ENCODE measurements at places on chromosomes 16 and 17. TPM values are rescaled to one million over a fixed set of nuclear protein-coding genes. Genes with fewer than 3 reads are reported as not detected.

GRCh38 chr16:20072146-20072873 lies 1.4 kb downstream of the GPR139 start:
- no peak for DNase-seq

DNA sequence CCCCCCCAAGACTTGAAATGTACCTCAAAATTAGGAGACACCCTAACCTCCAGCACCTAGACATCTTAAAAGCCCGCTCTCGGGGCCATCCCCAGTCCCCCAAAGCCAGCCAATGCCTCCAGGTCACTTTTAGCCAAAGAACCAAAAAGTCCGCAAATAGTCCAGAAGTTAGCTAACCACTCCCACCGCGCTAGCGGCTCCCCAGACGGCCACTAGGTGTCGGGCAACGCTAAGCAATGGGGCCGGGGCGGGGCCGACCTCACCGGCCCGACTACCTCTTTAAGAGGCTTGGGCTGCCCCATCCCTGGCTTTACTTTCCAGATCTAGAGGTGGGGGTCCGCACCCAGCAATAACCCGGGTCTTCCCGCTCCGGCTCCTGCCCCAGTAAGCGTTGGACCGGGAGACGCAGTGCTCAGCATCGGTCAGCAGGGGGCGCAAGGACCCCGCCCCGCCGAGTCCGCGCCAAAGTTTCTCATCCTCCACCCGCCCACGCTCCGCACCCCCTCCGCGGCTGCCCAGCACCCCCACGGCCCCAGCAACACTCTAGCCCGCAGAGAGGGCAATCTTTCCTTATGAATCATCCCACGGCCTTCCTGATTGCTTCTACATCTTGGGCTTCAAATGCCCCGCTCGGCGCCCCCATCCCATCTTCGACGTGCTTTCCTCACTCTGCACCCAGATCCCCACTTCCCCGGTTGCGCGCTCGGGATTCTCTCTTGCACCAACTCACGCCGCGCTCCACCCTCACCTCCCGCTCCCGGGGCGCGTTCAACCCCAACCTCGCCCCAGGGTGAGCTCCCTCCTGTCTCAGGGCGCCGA lies 765 bp downstream of the COL1A1 start:
- peak; percentile 88 for DNase-seq

DNA sequence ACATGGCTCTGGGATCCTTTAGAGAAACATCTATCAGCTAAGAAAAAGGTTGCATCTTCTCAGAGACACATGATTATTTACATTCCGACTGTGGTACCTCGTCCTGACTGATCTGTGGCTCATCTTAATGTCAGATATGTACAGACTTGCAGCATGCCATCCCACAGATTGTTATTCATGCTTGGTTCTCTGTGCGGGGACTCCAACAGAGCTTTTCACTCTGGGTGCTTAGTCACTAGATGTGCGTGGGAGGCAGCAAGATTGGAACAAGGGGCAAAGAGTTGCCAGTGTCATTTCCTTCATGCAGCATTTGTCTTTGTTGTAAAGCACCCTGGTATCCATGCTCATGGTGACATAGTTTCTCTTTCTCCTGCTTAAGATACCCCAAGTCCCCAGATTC lies 179.1 kb upstream of the CACNG5 start:
- DNase-seq = peak; percentile 53

DNA sequence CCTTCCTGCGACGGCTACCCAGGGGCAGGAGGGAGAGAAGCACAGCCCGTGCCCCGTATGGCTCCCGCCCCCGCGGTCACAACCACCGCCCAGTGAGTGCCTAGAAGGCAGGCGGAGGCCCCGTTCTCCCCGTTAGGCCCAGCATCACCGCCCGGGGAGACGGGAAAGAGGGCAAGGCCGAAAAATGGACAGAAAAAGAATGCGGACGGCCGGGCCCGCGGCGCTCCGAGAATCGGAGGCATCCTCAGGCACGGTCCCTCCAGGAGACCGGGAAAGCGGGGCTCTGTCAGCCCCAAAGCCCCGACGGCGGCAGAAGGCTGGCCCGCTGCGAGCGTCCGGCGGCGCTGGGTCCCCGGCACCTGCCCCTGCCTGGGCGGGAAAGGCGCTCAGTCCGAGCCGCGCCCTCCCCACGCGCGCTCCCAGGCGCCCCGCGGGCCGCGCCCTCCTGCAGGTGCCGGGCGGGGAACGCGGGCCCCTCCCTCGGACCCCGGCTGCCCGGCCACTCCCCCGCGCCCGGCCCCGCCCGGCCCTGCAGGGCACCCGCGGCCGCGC lies 407 bp downstream of the MCRIP1 start:
- DNase-seq = peak; percentile 10

The SLC16A5 gene
- total RNA-seq = 21.3 TPM

- no peak for DNase-seq
Observed at GRCh38 chr17:47324224-47325020, 667 bp downstream of the EFCAB13 start.

DNA sequence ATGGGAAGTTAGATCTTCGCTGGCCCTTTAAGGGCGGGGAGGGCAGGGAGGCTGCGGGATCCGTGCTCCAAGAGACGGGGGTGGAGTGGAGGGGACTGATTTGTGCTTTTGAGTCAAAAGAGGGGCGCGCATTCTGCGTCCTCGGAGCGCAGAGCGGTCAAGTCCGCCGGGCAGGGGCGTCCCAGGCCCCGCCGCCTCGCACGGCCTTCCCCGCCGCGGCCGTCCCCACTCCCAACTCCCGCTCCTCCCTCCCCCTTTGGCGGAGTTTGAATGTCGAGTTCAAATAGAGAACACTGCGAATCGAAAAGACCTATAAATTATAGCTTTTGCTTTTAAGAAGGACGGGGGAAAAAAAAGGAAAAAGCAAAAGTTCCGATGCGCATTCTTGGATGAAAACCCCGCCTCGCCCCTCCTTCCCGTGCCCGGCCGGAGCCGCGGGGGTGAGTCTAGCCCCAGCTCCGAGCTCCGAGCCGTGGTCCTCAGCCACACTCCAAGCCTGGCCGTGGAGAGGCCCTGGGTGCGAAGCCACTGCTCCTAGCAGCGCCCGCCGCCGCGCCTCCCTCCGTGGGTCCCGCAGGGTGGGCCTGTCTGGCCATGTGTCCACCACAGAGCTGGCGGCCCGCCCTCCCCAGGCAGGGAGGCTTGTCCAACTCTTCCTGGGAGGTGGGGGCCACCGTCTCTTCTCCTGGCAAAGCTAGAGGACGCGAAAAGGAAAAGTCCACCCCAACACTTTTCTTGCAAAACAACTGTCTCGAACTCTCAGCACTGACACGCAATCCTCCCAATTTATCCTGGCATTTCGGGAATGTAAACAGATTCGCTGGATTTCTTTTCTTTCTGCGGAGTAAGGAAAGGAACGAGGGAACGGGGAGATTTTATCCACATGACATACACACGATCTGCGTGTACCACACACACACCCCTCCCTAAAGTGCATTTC lies 3.6 kb downstream of the CBX8 start:
- peak; percentile 85 for DNase-seq

All from HFFc6 (cell line).